ENCODE measurements at places on chromosomes 7 and 10.

DNA sequence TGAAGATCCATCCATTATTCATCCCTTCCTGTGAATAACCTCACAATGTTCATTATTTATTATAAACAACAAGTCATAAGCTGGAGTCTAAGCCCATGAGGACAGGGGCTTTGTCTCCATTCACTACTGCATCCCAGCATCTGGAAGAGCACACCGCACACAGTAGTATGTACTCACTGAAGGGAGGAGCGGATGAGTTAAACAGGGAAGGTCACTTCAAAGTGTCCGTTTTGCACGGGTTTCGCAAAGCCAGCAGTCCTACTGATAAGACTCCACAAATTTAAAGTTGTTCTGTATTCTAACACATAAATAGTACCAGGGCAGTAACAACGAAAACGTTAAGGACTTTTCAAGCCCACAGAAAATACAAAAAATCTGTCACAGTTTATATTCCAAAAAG, 167.9 kb downstream of the PARD3 start:
- no peak for DNase-seq

DNA sequence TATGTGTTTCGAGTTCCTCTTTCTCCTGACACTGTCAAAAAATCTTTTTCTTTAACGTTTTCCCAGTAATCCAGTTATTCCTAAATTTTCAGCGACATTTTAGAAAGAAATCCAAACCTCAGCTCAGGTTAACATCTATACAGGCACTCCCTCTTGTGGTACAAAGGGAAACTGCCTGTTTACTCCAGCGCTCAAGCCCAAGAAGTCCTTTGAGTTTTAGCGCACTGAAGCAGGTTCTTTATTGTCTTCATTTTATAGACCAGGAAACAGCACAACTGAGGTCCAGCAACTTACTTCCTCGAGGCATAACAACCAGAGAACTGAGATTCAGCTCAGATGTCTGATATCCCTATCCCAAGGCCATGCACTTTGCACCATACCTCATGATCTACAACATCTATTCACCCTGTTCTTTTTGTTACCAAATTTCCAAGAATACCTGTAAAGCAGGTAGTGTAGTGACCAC, 287.2 kb upstream of the MKLN1 start:
- DNase-seq: peak; percentile 79

- DNase-seq: no peak
Observed at GRCh38 chr10:33331379-33331694, 3.1 kb downstream of the NRP1 start.

DNA sequence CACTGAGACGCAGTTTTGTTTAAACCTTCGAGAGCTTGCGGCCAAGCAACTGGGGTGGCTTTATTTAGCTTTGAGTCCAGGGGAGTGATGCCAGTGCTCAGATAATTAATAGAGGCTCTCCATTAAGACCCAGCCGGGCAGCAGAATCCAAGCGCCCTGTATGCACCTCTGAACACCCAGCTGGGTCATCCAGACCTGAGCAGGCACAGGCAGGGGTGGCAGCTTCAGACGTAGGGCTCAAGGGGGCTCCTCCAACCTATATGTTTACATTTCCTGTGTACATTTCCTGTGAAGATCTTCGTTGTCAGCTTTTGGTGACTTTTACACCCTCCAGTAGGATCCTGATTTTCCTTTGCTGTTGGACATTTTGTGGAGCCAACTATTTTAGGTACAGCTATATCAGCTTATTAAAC, 719.5 kb downstream of the LRMDA start:
- DNase-seq: no peak

GRCh38 chr7:105016709-105017656, 3.0 kb downstream of the KMT2E start:
- DNase-seq: peak; percentile 65

DNA sequence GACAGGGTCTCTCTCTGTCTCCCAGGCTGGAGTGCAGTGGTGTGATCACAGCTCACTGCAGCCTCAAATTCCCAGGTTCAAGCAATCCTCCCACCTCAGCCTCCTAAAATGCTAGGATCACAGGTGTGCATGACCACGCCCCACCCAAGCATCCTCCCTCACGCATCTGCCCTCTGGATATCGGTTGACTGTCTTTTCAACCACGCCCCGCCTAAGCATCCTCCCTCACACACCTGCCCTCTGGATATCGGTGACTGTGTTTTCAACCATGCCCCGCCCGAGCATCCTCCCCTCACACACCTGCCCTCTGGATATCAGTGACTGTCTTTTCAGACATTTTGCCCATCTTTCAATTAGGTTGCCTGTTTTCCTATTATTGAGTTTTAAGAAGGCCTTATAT, 140.5 kb downstream of the MAD1L1 start:
- no peak for DNase-seq

DNA sequence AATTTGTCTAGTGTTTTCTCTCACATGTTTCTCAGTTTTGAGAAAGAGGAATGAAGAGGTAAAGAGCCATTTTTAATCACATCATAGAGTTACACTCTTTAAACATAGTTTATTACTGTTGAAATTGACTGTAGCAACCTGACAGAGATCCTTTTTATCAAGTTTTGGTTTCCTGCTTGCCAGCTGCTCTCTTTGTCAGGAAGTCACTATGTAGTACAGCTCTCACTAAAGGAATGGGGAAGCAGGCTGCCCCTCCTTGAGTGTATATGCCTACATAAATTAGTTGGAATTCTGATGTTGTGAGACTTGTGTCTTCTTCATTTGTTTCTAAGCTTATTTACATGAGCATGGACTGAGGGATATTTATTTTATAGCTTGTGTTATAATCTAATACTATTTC, 1274.0 kb upstream of the CELF2 start:
- no peak for DNase-seq

GRCh38 chr7:133022661-133023060, 59.2 kb downstream of the CHCHD3 start:
- no peak for DNase-seq

GRCh38 chr10:127338399-127339110, 142.2 kb upstream of the INSYN2A start:
- no peak for DNase-seq

GRCh38 chr10:47159361-47160260, 140.4 kb upstream of the GDF10 start:
- DNase-seq: no peak

DNA sequence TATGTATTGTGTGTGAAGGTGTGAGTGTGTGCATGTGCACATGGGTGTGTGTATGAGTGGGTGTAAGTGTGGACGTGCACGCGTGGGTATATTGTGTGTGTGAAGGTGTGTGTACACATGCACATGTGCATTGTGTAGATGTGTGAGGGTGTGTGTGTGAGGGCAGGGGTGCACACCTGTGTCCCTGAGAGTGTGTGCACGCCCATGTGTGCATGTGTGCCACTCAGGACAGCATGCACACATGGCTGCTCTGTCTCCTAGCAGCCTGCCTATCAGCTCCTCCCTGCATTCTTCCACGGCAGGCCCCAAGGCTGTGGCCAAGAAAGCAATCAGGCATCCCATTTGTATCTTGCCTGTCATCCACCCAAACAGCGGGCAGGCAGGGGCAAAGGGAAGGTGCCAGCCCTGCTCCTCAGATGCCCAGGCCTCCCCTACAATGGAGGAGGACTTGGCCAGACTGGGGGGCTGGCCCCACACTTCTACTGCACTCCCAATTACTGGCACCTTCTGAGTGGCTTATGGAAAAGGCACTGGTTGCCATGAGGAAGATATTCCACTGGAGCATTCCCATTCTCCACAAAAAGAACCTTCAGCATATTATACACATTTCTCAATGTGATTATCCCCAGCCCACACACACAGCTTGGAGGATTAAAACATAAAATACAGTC, 380.4 kb upstream of the ZMIZ1 start:
- DNase-seq: no peak

DNA sequence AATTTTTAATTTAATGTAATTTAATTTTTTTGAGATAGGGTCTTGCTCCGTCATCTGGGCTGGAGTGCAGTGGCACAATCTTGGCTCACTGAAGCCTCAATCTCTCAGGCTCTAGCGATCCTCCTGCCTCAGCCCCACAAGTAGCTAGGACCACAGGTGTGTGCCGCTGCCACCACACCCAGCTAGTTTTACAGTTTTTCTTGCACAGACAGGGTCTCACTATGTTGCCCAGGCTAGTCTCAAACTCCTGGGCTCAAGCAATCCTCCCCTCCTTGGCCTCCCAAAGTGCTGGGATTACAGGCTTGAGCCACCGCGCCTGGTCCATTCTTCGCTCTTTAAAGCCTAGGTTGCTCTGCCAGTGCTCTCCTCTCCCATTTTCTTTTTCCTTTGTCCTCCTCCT, 12.9 kb downstream of the CALML3 start:
- no peak for DNase-seq

- no peak for DNase-seq
Observed at GRCh38 chr7:55335786-55336185, 29.4 kb upstream of the LANCL2 start.

DNA sequence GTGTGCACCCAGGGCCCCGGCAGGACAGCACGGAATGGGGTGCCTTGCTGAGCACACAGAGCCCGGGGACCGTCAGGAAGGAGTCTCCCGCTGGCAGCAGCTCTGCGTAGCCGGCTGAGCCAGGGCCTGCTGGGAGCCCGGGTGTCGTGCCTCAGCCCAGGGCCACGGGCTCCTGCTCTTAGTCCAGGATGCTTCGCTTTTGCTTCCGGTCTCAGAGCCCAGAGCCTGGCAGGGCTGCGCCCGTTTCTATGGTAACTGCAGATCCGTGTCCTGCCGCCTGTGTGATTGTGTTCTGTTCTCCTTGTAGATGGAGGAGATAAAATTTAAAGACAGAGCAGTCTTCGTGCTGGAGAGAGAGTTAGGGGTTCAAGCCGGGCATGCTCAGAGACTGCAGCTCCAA, 53.7 kb upstream of the DPYSL4 start:
- no peak for DNase-seq

GRCh38 chr7:127799535-127800305, 147.7 kb downstream of the SND1 start:
- DNase-seq: no peak

- DNase-seq: peak; percentile 39
Observed at GRCh38 chr7:48140001-48140681, 31.1 kb upstream of the ABCA13 start.

- DNase-seq: no peak
Observed at GRCh38 chr10:116836902-116837523, 12.3 kb upstream of the ENO4 start.

DNA sequence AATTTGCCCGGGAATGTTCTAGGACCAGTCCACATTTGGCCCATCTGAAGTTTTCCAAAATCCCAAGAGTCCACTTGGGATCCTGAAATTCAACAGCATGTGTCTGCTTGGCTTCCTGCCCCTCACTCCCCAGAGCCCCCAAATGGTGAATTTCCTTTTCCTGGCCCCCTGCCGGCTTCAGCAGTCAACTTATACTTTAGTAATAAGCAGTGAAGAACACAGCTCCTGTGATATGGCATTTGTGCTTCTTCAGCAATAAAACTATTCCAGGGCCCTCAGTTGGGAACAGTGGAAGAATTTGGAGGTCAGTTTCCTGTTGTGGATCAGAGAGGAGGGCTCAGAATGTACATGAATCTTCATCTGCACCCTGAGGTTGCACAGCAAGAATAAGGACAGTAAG, 51.1 kb downstream of the PRF1 start:
- no peak for DNase-seq

GRCh38 chr7:43198599-43199090, 86.2 kb downstream of the HECW1 start:
- DNase-seq: no peak

GRCh38 chr7:147483634-147484292, 1106.8 kb upstream of the C7orf33 start:
- DNase-seq: peak; percentile 69

DNA sequence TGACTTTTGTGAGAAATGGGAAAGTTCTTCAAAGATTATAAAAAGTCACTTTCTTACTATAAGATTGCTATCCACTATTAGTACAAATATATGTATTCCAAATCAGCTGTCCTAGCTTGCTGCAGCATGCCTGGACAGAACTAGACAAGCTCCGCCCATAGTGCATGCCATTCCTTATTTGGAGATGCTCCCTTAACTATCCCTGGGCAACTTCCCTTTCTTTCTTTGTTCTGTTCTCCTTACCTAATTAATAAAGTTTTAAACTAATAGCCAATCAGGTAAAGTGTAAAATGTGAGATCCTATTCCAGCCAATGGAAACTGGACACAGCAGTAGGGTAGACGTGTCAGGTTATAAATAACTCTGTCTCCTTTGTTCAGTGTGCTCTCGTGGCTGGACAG, 281.9 kb downstream of the CAMK1D start:
- no peak for DNase-seq

- no peak for DNase-seq
Observed at GRCh38 chr10:89889606-89890005, 188.2 kb downstream of the KIF20B start.

GRCh38 chr7:38066391-38066790, 111.7 kb upstream of the STARD3NL start:
- DNase-seq: no peak

DNA sequence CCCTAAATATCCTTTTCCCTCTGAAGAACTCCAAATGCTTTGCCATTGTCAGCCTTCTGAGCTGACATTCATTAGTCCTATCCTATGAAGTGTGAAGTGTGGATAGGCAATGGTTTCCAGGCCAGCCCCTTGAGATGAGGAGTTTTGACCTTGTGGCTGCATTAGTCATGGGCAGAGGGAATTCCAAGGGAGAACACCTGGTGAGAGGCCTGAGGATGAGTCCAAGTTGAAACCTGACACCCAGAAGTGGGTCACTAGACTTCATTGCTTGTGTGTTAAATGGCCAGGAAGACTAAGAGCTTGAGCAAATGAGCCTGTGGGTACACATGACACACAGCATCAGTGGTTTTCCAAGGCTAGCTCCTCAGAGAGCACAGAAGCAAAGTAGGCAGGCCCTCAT, 260.8 kb downstream of the SKAP2 start:
- peak; percentile 20 for DNase-seq

DNA sequence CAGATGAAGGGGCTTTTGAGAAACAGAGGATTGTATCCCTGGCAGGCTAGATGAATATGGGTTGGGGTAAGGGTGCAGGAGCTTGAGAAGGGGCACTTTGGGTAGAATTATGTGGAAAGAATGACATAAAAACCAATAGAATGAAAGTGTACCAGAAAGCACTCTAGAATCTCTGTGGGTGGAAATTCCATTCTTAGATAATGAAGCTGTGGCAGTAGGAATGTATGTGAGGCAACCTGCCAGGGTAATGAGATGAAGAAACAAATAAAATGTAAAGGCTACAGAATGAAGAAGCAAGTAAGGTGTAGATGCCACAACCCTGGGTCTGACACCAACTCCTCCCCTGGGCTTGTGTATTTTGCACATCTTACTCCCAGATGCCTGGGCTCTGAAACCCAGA, 16.8 kb downstream of the NOBOX start:
- DNase-seq: no peak

DNA sequence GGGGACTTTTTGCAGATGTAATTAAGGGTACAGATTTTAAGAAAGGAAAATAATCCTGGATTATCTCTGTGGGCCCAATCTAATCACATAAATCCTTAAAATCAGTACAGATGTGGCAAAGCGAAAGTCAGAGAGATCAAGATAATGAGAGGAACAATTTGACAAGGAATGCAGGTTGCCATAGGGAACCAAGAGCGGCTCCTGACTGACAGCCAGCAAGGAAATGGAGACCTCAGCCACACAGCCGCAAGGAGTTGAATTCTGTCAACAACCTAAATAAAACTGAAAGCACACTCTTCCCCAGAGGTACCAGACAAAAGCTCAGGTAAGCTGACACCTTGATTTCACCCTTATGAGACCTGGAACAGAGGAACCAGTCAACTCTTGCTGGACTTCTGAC, 3.4 kb upstream of the PNPLA8 start:
- DNase-seq: no peak
